ENCODE measurements at places on chromosomes 13 and 19.

GRCh38 chr13:70894258-70894657, 786.0 kb upstream of the KLHL1 start:
- no peak for DNase-seq

- DNase-seq: no peak
These were observed 541 bp downstream of the ASPDH start for GRCh38 chr19:50512999-50513745.

DNA sequence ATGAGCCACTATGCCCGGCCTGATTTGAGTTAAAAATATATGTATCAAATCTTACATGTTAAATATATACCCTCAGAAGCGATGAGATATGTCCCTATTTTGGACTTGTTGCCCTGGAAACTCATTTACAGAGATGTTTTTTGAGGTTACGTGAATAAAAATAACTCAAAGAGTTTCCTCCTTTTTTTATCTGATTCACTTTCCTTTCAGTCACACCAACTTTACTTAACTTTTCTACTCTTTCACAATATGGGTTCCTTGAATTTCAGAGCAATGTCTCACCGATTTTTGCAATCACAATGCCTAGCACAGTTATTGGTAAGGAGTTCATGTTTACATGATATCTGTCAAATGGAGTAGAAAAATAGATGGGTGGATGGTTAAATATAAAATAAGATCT, 2.3 kb downstream of the OR7C2 start:
- DNase-seq: peak; percentile 67

GRCh38 chr19:32748497-32748896, 28.9 kb downstream of the TDRD12 start:
- no peak for DNase-seq

- DNase-seq: peak; percentile 11
These were observed 125.9 kb downstream of the SIPA1L3 start for GRCh38 chr19:38032951-38033350.
